ENCODE measurements at places on chromosomes 1 and 21.
A peak's percentile ranks its signal among the peaks of the same experiment; 100 is the strongest.

DNA sequence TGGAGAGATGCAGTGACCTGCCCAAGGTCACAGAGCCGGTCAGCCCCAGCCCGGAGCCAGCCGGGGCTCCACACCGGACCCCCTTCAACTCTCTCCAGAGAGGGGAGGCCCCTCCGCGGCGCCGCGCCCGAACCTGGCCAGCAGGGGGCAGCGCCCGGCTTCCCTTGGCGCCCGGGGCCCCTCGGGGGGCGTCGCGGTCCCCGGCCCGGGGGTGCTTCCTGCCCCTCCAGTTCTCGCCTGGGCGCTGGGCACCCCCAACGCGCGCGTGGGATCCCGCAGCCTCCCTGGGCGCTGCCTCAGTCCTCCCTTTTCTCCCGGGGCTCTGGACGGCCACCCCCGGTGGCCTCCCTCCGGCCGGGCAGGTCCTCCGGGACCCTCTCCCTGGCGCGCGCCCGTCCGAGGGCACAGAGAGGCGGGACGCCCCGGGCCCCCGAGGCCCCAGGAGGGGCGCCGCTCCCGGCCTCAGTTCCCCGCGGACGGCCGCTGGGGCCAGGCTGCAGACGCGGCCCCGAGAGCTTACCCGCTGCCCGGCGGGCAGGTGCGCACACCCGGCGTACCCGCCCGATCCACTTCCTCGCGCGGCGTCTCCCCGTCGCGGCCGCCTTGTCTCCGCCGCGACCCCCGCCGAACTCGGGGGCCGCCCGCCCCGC, 406 bp downstream of the HTR1D start:
- no peak for DNase-seq

GRCh38 chr1:62962014-62962812, 178.3 kb downstream of the ATG4C start:
- DNase-seq, result no peak

DNA sequence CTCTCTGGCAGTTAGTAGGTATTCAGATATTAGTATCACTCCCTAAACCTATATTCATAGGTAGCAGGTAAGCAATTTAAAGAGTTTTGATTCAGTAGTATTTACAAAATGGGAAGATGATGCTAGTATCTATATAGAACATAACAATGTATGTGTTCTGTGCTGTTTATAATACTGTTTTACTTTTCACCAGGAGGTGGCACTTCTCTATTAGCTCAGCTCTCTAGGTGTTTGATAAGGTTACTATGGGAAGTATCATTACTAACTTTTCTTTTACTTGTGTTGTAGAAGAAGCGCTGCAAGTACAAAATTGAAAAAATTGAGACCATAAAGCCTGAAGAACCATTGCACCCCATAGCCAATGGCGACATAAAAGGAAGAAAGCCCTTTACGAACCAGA, 49.4 kb upstream of the FASLG start:
- no peak for DNase-seq

DNA sequence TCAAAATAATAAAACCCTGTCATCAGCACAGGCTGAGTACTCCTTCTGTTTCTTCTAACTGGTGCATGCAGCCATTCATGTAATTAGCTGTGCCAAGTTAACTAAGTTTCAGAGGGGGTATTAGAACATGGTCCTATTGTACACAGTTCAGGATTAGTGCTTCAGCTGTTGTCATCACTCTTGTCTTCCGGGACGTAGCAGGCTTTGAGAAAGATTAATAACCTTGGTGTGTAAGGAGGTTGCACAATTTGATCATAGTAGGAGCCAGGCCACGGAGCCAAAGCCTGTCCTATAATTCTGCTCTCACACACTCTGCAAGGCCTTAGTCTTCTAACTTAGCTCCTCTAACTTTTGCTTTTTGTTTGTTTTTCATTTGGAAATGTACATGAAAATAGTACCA, 44.7 kb downstream of the PTGFRN start:
- no peak for DNase-seq

DNA sequence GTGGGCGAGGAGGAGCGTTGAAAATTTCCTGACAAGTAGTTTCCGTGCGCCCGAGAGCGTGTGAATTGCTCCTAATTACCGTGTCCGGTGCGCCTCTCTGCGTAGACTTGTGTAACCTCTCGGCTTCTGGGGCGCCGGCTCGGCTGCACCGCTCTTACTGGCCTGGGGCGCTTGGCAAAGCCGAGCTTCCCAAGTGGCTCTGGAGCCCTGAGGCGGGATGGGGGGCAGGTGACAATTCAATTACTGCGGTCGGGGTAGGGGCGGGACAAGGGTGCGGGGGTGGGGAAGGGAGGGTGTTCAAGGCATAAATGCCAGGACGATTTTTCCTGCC, 392 bp upstream of the DMRTA2 start:
- peak; percentile 68 for DNase-seq

DNA sequence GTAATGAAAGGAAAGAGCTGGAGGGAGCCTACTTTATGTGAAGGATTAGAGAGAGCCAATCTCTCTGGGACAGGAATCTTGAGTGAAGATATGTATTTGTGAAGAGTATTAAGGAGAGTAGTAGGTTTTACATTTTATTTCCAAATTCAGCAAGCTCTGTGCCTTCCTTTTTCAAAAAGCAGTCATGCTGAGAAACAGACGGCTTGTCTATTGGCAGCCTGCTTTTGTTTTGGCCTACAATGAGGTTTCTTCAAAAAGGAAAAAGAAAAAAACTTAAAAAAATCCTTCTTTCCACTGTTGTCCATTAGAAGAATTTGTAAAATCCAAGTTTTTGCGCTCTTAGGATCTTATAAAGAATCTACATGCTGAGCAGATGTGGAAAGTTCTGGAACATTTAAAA, 103.6 kb upstream of the PTGFR start:
- no peak for DNase-seq

DNA sequence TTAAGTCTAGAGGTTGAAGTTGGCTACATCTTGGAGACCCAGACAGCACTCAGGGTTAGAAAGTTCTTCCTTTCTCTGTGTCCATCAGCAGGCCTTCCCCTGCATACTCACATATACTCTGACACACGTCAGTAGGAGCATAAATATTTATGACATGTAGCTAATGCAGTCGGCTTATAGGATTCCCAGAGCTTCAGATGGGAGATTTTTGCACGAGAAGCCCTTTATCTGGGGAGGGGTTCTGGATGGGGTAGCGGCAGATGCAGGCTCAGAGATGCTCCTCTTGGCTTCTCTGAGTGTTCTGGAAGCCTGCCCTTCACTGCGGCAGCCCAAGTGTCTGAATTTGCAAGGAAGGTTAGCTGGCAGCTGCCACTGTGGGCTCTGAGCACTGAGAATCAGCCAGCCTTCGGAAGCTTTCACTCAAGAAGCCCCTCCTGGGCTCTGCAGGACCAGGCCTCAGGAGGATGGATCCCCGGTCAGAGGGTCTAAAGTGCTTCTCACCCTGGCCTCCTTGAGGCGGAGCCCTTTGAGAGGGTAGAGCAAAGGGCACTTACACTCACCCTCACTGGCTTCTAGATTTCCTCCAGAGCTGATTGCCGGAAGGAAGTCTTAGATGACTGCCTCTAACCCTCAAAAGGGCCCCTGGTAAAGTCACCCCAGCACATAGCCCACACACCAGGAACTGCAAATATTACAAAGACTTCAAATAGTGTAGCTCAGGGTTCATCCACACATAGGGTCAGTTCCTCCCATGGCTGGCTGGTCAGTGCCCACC, 68.1 kb upstream of the NFASC start:
- no peak for DNase-seq

- no peak for DNase-seq
Observed at GRCh38 chr1:179156026-179156425, 73.5 kb downstream of the ABL2 start.

DNA sequence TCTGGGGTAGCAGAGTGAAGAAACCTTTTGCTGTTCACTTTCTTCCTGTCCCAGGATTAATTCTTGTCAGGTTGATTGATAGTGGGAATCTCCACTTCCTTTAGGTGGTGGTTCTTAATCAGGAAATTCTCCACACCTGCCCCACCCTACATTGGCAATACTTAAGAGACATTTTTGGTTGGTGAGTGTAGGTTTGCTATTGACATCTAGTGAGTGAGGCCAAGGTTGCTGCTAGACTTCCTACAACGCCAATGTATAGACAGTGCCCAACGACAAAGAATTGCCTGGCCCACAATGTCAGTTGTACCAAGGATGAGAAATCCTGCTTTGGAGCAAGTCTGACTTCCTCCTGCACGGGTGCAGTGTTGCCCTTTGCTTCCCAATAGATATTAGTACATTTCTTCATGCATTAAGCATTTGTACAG, 38.5 kb downstream of the MAP3K7CL start:
- DNase-seq, result no peak

GRCh38 chr1:119968068-119968492, 71.8 kb upstream of the ADAM30 start:
- DNase-seq, result no peak

DNA sequence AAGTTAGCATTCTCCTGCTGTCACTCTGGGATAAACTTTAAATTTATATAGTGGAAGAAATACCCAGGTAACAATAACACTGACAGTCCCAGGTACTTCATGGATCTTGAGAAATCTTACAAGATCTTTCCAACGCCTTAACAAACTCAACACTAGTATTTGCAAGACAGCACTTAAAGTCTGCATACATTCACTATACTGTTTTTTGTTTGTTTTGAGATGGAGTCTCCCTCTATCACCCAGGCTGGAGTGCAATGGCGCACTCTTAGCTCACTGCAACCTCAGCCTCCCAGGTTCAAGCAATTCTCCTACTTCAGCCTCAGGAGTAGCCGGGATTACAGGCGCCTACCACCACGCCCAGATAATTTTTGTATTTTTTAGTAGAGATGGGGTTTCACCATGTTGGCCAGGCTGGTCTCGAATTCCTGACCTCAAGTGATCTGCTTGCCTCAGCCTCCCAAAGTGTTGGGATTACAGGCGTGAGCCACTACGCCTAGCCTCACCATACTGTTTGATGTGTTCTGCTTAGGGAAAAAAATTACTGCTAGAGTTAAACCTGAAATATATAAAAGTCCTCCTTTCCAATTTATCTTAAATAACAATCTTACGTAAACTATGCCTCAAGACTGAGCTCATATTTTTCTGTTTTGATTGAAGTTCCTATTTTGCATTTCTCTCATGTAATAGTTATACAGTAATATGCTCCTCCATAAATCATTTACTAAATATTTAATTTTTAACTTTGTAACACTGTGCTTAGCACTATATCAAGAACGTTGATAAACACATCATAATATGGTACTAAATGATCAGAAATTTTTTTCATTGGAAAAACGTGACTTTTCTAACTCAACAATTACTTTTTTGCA, 17.5 kb downstream of the EYA3 start:
- no peak for DNase-seq

Measured in H54 (cell line).